Non-pigmented ciliary epithelial cell (primary cell): ENCODE measurements at places on chromosomes 1 and 21.

DNA sequence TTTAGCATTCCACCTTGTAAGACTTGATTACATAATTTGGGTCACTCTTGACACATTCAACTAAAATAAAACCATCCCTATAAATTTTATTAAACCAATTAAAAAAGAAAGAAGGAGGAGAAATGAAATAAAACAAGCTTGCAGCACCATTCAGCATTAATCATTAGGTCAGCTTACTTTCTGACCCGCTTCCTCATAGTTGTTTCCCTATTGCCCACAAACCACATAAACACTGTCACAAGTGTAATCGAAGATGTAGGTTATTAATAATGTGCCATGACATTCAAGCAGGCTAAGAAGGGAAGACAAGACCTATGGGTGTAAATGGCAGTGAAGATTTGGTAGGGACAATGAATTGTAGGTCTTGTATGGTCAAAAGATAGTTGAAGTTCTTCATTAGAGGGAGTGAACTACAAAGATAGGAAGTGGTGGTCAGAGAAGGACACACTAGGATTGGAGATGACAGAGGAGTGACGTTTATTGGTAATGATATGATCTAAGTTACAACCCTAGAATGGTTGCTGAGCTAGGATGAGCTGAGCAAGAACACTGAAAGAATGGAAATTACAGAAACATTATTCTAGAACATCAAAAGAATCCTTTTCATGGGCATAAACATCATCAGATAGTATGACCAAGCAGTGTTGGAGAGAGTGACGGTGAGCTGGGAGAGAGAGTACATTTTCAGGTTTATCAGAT, 231.5 kb downstream of the KCNT2 start:
- DNase-seq, result no peak

DNA sequence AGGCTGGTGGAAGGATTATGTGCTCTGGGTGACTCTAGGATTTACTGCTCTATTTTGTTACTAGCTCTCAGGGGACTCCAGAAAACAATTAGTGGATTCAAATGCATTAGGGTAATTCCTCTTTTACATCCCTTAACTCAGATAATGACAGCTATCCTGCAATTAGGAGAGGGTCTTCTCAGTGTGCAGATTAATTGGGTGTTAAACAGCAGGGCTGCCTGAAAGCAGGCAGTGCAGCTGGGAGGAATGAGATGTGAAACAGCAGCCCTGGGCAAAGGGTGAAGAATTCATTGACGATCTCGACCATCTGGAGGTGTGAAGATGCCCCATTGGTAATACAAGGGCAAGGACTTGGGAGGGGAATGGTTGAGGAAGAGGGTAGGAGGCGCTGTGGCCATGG, 66.1 kb downstream of the HTR6 start:
- no peak for DNase-seq

DNA sequence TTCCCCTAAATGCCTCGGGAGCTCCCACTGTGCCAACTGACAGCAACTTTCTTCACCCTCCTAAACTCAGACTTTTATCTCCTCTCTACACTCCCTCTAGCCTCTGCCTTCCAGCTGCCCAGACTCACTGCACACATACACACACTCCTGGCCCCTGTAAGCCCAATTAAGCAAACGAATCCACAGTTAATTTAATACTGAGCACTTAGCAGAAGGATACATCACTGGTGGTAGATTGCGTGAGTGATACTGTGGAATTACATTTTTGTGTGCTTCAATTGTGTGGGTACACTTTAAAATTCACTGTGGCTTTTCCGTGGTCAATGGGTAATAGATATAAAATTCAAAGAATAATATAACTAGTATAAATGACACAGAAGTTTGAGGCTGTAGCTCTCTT, 33.6 kb upstream of the GJB5 start:
- DNase-seq, result no peak

DNA sequence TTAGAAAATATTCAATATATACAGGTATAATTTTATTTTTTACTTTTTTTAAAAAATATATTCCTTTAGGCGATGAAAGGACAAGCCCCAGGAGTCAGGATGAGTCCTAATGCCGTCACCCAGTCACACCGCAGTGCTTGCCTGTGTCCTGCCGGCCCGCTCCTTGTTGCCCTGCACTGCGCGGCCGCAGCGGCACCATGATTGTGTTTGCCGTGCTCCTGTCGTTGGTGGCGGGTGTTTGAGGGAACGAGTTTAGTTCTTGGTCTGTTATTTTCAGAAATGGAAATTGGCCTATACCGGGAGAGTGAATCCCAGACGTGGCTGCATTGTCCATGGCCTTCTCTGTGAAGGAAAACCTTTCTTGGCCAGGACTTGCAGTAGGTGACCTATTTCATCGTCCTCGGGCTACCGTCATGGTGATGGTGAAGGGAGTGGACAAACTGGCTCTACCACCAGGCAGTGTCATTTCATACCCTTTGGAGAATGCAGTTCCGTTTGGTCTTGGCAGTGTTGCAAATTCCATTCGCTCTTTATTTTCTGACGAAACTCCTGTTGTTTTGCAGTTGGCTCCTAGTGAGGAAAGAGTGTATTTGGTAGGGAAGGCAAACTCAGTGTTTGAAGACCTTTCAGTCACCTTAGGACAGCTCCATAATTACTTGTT, 45.9 kb upstream of the CRB1 start:
- no peak for DNase-seq

- no peak for DNase-seq
These were observed 34.1 kb upstream of the IL12RB2 start for GRCh38 chr1:67273591-67273990.

DNA sequence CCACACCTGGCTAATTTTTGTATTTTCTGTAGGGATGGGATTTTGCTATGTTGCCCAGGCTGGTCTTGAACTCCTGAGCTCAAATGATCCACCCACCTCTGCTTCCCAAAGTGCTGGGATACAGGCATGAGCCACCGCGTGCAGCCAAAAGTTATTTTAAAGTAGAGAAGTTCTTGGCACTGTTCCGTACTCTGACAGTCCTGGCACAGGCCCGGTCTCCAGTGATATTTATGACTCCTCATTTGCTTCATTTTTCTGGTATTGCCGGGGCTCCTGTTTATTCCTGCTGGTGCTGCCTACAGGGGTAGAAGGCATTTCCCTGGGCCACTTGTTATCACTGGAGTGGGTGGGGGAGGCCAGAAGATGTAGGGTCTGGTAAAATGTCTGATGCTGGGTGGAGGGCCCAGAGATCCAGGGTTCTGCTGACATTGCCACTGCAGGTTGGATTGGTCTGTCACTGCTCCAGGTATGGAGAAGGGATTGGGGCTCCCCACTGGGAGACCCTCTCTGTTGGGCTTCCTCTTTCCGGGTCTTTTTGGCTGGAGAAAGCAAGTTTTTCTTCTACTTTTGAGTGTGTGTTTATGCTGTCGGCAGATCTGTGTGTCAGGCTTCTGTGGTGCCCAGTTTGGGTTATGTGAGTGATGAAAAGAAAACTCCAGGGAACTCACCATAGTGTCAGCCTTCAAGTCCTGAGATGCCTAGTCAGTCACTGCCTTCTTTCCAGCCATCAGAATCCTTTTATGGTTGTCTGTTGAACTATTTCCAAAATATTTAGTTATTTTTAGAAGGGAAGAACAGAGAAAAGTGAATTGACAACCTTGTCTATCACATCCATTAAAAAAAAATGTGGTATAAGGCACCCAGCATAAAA, 4.5 kb downstream of the MROH7 start:
- no peak for DNase-seq

GRCh38 chr1:214005708-214006107, 17.9 kb downstream of the PROX1 start:
- DNase-seq, result no peak

DNA sequence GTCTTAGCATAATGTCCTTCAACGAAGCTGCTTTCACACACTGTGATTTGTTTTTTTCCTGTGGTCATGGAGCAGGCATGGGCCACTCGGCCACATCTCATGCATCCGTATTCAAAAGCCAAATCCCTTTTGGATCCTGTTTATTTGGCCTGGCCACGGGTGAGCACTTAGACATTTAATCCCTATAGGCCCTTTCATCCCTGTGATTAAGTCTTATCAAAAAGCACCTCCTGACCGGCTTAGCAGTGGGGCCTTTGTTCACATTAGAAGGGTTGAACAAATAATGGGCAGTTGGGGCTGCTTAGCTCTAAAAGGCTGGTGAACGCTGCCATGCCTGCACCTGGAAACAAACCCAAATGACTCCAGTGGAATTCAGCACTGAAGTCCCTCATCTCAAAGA, 2.0 kb downstream of the KCNE2 start:
- DNase-seq, result no peak

DNA sequence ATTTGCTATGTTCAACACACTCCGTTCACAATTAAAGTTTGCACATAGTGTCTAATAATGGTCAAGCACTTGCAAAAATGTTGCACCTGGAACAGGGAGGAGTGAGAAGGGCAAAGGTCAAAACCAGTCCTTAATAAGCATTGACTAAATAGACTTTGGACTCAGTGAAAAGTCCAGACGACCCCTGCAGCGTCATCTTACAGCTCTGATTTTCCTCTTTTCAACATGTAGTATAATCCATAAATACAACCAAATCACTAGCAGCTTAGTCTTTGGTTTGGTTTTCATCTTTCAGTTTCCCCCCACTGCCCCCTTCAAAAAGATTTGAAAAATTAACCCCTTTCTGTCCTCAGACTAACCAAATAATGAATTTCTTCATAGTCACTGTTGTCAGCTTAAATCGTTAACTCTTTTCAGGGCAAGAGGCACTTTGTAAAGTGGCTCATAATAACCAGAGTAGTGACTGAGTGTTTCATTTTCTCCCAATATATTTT, 290.3 kb downstream of the PTPRC start:
- no peak for DNase-seq

DNA sequence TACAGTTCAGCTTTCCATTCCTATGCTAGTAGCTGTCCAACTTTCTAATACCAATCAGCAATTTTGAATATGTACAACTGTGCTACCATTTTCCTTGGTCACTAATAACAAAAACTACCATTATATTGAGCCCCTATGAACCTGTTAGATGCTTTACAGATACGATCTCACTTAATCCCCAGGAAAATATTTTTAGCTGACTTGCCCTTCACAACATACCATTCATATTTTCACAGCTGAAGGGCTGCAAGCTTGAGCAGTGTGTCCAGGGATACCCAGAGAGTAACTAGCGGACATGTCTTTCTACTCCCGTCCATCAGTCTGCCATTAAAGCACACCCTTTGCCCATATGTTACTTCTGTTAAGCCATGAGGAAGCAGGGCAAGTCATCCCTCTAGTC, 140.5 kb downstream of the SPATA46 start:
- no peak for DNase-seq

DNA sequence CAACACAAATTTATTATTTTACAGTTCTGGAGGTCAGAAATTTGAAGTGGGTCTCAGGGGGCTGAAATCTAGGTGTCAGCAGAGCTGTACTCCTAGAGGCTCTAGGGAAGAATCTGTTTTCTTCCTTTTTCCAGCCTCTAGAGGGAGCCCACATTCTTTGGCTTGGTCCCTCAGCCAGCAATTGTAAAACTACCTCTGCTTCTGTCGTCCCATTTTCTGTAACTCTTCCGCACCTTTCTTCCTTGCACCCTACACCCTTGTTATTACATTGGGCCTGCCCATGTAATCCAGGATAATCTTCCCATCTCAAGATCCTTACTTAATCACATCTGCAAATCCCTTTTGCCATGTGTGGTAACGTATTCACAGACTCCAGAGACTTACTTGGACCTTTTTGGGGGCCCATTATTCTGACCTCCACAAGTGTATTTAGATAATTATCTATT, 24.8 kb upstream of the THEM4 start:
- DNase-seq, result peak; percentile 19

GRCh38 chr1:231301990-231302389, 35.7 kb downstream of the EXOC8 start:
- DNase-seq, result no peak

- DNase-seq, result no peak
These were observed 110.2 kb upstream of the L1TD1 start for GRCh38 chr1:62084310-62084890.

DNA sequence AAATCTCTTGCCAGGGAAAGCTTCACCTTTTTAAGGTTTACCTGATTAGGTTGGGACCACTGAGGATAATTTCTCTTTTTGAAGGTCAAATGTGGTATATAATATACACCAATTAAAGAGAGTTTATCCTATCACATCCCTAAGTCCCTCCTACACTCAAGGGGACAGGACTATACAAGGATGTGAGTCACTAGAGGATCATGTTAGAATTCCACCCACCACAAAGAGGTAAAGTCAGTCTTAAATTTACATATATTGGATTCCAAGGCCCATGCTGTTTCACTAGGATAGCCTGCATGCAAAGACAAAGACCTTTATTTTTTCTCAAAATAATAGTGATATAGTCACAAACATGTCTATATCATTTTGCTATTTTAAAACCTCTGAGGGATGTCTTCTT, 164.4 kb downstream of the GIPC2 start:
- DNase-seq, result peak; percentile 37

DNA sequence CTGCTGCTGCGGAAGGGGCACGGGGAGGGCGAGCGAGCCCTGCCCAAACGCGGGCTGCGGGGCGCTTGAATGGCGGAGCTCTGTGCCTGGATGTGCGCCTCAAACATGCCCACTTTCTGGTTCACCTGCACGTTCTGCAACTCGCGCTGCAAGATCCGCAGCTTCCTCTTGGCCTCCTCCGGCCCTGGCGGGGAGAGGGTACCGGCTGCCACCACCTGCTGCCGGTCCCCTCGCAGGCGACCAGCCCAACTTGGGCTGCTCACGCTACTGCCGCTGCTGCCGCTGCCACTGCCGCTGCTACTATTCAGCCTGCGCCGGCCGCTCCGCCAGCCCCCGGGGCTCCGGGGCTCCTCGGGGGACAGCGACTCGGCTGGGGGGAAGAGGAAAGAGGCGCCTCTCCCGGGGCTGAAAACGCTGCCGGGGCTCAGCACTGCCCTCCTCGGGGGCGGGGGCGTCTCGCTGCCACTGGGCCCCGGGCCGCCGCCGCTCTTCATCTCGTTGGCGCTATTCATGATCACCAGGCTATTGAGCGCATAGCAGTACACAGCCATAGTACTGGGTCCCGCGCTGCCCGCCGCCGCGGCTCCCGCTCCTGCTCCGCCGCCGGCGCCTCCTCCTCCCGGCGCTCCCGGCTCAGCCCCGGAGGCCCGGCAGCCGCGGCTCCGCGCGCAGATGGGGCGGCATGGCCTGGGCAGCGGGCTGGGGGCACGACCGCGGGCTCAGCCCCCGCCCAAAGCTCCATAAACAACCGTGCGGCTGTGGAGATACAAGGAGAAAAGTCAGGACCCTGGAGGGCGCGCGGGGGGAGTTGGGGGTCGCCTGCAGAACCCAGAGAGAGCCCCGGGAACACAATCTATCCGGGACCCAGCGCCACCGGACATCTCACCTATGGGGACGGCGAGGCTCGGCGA, 1.9 kb downstream of the ITPKB start:
- no peak for DNase-seq

GRCh38 chr1:38061883-38062328, 15.3 kb upstream of the POU3F1 start:
- no peak for DNase-seq

- DNase-seq, result no peak
These were observed 244.7 kb downstream of the MRPL39 start for GRCh38 chr21:25362375-25363267.

DNA sequence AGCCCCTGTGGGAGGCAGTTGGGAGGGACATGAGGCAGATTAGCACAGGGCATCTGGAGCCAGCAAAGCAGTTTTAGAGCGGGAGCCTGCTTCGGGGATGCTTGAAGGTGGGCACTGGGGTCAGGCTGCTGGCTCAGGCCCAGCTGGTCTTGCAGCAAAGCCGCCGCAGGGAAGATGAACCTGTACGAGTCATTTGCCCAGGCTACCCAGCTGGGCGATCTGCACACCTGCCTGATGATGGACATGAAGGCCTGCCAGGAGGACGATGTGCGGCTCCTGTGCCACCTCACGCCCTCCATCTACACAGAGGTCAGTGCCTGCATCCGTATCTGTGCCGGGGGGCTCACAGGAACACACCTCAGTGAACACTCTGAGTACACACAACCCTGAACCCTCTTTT, 7.7 kb upstream of the SLC27A3 start:
- no peak for DNase-seq
